ENCODE measurements at places on chromosomes 4 and X. TPM values are rescaled to one million over a fixed set of nuclear protein-coding genes. Genes with fewer than 3 reads are reported as not detected.

- DNase-seq = no peak
Observed at GRCh38 chrX:150870487-150871340, 27.8 kb downstream of the CD99L2 start.

DNA sequence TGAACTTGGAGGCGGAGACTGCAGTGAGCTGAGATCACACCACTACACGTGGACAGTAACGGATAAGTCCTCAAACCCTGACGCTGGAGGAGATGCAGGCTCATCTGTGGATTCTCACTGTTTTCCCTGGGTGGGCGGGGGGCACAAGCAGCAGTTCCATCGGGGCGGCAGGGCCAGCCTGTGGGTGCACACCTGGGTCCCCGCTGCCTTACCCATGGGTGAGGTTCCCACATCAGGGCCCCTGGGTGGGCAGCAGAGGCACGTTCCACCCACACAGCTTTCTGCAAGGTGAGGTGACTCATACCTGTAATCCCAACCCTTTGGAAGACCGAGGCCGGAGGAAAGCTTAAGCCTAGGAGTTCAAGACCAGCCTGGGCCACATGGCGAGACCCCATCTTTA, 56.6 kb upstream of the MXD4 start:
- DNase-seq = no peak

DNA sequence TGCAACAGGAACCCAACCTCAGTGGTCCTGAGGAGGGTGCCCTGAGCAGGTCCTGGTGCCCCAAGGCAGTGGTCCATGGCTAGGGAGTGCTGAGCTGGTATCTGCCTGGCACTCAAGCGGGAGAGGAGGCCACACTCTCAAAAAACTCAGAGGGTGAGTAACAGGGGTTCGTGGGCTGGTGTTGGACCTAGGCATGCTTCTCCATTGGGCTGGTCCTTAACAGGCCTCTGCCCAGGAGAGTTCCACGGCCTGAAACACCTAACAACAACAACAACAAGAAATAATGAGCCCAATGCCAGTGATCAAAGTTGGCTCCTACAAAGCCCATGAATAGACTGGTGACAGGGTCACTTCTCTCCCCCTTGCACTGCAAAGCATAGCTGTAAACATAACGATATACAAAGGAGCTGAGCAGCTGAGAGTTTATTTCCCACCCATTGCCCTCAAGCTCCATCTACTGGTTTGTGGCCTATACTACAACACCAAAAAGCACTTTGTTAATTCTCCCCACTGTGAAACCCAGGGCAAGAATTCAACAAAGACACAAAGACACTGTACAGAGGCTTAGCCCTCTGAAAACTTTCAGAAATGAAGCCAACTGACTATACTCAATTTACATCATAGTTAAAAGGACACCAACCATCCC, 736.1 kb upstream of the ADGRL3 start:
- DNase-seq = no peak

- peak; percentile 24 for DNase-seq
Observed at GRCh38 chrX:119482481-119483480, 14.5 kb downstream of the SLC25A5 start.

GRCh38 chrX:75648803-75649588, 126.2 kb upstream of the ZDHHC15 start:
- no peak for DNase-seq

DNA sequence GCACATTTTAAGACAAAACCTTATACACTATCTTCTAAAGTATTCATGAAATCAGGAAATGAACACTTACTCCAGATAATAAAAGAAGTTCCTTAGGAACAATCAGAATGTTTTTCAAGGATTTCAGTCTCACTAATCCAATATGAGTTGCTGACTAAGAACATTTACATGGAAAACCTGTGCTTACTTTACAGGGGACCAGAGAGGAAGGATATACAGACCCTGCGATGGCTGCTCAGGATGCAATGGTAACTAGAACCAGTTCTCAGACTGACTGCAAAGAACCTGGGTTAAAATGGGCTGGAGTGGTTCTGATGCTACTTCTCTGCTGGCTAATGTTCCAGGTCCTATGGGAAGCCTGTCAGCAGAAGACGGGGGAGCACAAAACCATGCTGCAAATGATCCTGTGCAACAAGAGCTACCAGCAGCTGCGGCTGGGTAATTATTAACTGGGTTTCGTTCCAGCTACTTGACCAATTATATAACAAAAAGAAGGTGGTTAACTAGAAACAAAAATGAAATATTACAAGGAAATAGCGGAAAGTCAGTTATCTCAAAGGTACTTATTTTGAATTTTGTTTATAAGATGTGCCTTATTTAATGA, 85.3 kb downstream of the ANXA10 start:
- no peak for DNase-seq

DNA sequence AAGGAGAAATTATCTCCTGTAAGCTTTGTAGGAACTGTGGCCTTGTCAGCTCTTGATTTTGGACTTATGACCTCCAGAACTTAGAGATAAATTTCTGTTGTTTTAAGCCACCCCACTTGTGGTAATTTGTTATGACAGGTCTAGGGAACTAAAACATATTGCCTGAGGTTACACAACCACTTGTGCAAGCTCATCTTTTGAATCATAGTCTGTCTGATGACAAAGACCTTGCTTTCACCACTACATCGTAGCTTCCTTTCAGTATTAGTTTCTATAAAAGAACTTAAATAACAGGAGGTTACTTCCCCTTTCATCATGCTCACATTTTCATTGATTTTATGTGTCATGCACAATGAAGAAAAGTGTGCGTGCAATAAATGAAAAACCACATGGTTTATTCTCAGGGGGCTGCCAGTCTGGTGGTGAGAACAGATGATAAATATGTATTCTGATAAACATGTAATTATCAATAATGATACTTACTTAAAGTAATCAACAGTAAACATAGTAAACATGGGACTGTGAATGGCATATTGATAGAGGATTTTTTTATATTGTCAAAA, 690.0 kb upstream of the HS3ST1 start:
- no peak for DNase-seq

NUDT10 gene
- 13.1 TPM for total RNA-seq

- no peak for DNase-seq
Observed at GRCh38 chr4:76212851-76213414, 691 bp downstream of the SCARB2 start.

DNA sequence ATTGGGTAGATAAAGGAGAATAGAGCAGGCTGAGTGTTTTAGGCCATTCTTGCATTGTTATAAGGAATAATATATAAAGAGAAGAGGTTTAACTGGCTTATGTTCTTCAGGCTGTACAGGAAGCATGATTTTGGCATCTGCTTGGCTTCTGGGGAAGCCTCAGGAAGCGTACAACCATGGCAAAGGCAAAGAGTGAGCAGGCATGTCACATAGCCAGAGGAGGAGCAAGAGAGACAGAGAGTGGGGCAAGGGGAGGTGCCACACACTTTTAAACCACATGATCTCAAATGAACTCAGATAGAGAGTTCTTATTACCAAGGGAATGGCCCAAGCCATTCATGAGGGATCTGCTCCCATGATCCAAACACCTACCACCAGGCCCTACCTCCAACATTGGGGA, 4.4 kb upstream of the METTL14 start:
- DNase-seq = no peak

PCSK1N gene
- total RNA-seq = 3.0 TPM

DNA sequence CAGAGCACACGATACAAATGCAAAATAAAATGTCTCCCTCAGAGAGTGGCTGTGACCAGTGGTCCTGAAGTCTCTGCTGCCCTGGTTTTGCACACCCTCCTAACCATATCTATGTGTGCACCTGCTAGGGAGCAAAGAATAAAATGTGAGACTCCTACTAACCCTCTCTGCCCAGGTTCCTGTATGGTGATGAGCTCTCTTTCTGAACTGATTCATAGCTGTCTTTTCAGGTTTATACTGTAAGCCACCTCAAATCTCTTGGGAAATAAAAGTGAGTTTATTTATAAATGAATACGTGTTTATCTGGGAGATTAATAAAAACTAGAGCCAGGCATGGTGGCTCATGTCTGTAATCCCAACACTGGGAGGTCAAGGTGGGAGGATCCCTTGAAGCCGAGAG, 126.0 kb upstream of the RBPJ start:
- no peak for DNase-seq

GRCh38 chr4:561426-561825, 14.7 kb downstream of the TMEM271 start:
- no peak for DNase-seq

- no peak for DNase-seq
Observed at GRCh38 chr4:14078326-14078725, 450.8 kb upstream of the BOD1L1 start.

- no peak for DNase-seq
Observed at GRCh38 chrX:40349251-40349650, 231.5 kb upstream of the ATP6AP2 start.

DNA sequence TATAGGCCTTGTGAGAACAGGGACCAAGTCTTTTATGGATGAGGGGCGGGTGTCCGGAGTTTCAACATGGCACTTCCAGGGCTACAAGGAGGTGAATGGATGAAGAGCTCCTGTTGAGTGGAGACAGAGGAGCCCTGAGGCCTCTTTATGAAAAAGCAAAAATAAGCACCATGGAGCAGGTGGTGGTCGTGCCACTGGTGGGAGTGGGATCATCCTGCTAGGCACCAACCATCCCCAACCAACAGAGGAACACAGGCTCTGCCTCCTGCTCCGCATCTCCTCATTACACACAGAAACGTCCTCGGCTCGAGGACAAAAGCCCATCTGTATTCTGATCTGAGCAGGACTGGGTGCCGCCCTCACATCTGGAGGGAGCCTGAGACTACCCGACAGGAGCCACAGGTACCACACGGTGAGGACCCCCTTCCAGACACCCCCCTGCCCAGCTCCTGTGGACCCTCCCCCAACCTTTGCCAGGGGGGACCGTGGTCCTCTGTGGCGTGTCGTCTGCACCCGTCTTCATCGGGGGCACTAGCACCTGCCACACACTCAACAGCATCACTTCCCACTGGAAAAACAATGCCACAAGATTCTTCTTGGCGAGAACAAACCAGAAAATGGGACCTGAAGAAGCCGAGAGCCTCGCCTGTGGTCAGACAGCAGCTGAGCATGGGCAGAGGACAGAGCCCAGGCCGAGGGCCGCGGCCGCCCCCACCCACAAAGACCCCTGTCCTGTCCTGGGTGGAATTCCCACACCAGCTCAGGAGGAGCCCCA, 3.9 kb upstream of the PDE6B start:
- no peak for DNase-seq

GRCh38 chr4:4866124-4866865, 6.8 kb downstream of the MSX1 start:
- no peak for DNase-seq

- no peak for DNase-seq
Observed at GRCh38 chrX:145919400-145919799, 101.8 kb downstream of the SLITRK2 start.

BMP3 gene
- not detected for total RNA-seq

GRCh38 chrX:78517124-78517523, 142.0 kb downstream of the RTL3 start:
- no peak for DNase-seq

- DNase-seq = no peak
Observed at GRCh38 chr4:172998527-172999469, 169.8 kb upstream of the GALNT7 start.

DNA sequence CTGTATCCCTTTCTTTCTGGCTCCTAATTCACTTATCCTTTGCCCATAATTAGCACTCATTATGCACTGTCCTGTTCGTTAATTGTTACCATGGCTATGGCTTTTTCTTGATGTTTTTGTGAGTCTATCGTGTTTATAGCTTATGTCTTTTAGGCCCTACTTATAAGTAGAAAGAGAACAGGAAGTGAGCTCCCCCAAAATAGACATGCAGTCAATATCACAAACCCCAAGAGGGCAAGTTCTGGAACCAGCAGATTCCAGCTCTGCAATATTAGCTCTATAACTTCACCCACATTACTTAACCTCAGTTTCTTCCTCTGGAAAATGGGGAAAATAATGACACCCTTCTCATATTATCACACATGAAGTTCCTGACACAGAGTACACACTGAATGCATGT, 7.4 kb upstream of the HS3ST1 start:
- DNase-seq = no peak

ZNF711 gene
- total RNA-seq = 6.4 TPM

EFHC2 gene
- total RNA-seq = 5.3 TPM

PITX2 gene
- total RNA-seq = not detected

DNA sequence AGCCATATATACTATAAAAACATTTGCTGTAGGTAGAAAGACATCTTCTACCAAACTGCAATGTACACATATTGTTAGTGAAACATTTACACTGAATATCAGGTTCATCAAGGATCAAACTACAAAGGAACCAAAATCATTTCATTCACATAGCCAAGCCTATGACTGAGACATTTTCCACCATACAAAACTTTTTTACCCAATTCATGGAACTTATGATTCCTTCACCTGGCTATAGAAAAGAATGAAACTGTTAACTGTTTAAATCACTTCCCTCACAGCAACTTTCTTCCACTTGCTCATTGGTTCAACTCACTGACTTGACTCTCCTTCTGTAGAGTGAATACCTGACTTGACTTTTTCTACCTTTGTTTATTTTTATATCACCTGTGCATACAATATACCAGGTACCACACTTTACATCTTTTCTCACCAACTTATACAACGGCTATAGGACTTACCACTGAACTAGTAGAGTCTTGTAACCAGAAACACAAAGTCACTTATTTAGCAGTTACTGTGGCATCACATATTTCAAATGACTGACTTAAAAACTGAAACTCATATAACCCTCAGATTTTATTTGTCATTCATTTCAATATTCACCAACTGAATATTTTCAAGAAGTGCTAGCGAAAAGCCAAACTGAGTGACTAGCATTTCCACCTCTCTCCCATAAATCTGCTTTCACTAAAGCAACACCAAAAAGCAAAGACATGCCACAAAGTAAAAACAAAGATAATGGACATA, 30.9 kb downstream of the CAMK2D start:
- no peak for DNase-seq

EDA2R gene
- total RNA-seq = 3.2 TPM

LRCH2 gene
- 23.3 TPM for total RNA-seq

- DNase-seq = no peak
Observed at GRCh38 chrX:68807818-68808217, 21.0 kb upstream of the EFNB1 start.

GRCh38 chr4:98557194-98557892, 101.1 kb downstream of the TSPAN5 start:
- no peak for DNase-seq

- no peak for DNase-seq
Observed at GRCh38 chrX:119132961-119133360, 5.3 kb upstream of the KIAA1210 start.

DNA sequence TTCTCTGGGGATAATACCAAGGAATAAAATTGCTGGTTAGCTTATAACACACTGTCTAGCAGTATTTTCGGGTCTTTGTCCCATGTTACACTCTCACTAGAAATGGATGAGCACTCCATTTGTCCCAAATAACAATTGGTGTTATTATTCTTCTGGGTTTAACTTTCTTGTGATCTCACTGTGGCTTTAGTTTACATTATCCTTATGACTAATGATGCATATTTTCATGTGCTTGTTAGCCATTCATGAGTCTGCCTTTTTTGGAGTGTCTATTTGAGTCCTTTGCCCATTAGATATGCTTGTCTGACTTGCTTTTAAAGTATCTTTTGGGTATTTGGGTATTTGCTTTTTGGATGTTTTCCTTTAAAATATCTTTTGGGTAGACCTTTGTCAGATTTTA, 372.9 kb upstream of the TENM3 start:
- DNase-seq = no peak

GRCh38 chr4:183202523-183202922, 103.5 kb downstream of the WWC2 start:
- DNase-seq = no peak

Measured in uterus (tissue), 4 donors.